ENCODE measurements at places on chromosomes 5 and 9.

DNA sequence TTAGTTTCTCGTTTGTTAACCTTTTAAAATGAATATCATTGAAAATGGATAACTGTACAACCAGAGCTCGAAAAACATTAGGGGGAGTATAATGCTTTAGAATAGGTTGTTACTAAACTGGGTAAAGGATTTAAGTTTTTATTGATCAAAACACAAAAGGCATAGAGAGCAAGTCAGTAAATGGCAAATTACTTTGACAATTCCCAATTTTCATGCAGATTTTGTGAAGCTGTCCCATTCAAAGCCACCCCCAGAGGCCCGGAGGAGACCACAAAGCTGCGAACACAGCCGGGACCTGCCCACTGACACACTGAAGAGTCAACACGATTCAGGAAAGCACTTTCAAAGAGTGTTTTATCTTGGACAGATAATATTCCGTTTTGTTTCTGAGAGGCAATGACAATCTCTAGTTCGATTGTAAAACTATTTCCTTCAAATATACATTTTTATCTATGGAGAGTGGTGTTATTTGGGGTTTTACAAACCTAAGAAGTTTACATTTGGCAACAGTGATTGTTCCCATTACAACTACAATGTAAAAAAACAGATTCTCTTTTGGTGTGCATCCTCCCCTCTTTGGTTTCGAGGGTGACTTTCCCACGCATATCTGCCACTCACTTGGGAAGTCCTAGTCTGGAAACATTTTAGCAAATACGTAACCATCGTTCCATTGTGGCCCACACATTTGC is 182.6 kb upstream of the TBCA start:
- DNase-seq = no peak

DNA sequence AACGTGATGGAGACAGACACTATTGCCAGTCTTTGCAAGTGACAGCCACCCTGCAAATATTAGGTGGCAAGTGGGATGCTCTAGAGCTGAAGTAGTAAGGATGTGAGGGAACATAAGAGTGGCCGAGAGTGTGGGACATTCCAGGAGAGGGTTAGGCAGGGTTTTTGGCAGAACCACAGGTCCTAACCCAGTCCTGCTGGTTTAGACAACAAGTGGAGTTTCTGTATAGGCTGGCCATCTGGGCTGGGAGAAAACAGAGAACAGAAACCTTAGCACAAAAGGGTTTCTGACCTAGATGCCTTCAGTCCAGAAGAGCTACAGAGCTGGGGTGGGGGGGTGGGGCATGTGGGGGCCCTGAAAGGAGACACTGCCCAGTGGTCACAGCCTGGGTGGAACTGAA is 107.4 kb downstream of the TMEM174 start:
- DNase-seq = no peak

- no peak for DNase-seq
Observed at GRCh38 chr9:4967523-4967922, 17.5 kb upstream of the JAK2 start.

- DNase-seq = no peak
Observed at GRCh38 chr9:75937521-75938258, 47.2 kb downstream of the PCSK5 start.

Data from NCI-H2171 treated with DMSO at 0.1 percent for 48 hours (cell line).